ENCODE measurements at places on chromosomes 3 and 15.

- DNase-seq, result peak; percentile 50
These were observed 142.2 kb upstream of the ZNF385D start for GRCh38 chr3:21893242-21893641.

DNA sequence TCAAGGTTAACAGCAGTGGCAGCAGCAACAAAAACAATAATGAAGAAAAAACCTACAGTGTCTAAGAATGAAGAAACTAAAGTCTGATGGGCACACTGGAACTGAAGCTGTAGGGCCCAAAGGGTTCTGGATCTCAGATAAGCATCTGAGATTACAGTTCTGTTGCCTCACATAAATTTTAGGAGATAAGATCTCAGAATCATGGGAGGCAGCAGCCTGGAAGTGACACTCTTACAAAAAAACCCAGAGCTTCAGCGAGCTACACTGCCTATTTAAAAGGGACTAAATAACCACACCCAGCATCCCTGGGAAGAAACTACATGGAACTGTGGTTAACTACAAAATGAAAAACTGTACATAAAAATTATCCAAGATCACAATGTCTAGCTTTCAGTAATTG lies 61.2 kb downstream of the PLD1 start:
- no peak for DNase-seq

GRCh38 chr3:39254806-39255449 lies 24.9 kb downstream of the CX3CR1 start:
- DNase-seq, result peak; percentile 68

- no peak for DNase-seq
These were observed 4.0 kb downstream of the PSMD6 start for GRCh38 chr3:64019271-64019670.

GRCh38 chr3:106827515-106828213 lies 549.6 kb upstream of the CCDC54 start:
- DNase-seq, result no peak

DNA sequence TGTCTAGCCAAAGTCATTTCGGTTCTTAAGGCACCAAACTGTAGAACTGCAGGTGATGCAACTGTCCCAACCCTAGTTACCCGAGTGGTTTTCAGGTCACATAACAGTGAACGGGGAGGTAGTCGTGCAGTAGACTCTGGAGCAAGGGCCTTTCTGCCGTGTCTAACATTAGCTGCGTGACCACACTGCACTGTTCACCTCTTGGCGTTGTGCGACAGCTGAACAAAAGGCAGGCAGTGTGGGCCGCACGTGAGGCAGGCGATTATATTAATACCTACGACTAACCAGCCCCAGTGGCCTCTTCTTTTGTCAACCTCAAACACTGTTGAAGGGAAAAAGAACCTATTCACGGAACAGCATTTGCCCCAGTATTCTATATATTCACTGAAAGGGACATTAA lies 2.8 kb downstream of the LRRN1 start:
- no peak for DNase-seq

Data from fibroblast of upper back skin (primary cell).